ENCODE measurements at places on chromosomes 6 and 20.

- no peak for DNase-seq
These were observed 759.7 kb downstream of the HDGFL1 start for GRCh38 chr6:23329086-23329485.

GRCh38 chr6:113642714-113643406, 214.3 kb upstream of the MARCKS start:
- peak; percentile 49 for DNase-seq

- no peak for DNase-seq
These were observed 49.2 kb upstream of the TLDC2 start for GRCh38 chr20:36826554-36827244.

DNA sequence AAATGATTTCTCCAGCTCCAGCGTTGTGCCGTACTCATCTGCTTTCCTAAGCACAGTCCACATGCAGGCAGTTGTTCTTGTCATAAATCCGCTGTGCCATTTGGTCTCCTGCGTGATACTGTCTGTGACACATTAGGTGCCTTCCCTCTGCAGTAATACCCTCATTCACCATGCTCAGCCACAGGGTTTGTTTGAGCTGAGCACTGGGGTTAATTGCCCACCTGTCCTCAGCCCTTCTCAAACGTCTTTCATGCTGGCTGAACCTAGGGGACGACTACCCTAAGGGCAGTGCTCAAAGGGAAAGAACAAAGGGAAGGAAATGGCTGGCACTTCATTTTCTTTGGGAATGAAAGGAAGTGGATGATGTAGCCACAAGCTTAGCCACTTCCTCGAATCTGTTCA, 64.2 kb upstream of the MYLIP start:
- DNase-seq, result no peak

DNA sequence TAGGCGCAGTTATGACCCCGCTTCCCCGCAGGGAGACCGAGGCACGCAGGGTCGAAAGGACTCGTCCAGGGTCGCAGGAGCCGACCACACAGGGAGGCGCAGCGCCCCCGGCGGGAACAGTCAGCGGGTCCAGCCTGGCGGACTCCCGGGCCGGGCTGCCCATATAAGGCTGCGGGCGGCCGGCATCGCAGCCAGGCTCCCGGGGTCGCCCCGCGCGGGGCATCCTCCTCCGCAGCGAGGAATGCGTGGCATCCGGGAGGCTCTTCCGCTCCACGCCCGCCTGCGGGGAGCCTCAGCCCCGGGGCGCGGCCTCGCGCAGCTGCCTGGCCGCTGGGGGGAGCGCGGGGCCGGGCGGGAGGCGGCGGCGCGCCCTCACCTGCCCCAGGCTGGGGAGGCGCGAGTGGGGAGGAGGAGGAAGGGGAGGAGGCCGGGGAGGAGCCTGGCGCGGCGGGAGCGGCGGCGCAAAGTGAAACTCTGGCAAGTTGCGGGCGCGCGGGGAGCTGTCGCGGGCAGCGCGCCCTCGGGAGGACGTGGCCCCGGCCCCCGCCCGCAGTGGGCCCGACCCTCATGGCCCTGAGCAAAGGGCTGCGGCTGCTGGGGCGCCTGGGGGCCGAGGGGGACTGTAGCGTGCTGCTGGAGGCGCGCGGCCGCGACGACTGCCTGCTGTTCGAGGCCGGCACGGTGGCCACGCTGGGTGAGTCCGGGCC, at the start of gene SYNJ2:
SYNJ2 (plus strand) TSS at position 469 of the 707 bp plus-strand sequence; CDS start at position 568, 99 bp downstream.
- DNase-seq, result peak; percentile 66

DNA sequence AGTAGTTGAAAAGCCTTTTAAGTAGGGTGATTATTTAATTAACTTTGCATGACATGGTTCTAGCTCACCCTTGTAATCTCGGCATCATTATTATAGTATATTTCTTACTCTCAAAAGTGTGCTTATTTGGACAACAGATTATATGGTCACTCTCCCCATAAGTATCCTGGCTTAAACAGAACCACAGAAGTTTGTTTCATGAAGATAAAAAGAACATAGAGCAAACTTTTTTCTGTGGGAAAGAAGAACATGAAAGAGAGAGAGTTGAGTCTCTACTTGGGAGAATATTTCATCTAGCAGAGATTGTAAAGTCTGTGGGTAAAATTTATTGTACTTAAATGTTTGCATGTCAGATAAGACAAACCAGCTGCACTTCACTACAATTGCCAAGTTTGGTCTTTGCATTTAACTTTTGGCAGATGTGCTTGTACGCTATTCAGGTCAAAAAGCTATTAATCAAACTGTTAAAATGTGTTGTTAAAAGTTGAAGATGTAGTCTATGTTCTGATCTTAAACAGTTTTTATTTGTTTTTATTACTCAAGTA, 33.4 kb upstream of the PRIM2 start:
- DNase-seq, result peak; percentile 81

GRCh38 chr6:128641703-128642102, 121.3 kb upstream of the PTPRK start:
- DNase-seq, result peak; percentile 75

DNA sequence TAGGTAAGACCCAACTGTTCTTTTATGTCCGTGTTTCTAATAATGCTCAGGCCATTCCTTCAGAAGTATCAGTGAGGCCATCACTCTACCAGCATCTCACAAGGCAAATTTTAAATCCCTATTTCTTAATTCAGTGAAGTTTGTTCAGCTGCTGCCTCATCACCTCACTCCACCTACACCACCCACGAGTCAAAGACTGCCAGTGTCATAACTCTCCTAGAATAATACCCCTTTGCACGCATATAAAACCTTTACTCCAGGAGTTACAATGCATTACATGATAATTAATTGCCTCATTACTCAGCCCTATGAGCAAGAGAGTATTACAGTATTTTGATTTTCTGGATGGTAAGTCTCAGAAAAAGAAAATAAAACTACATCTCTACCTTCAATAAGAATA, 793.6 kb downstream of the TFAP2A start:
- peak; percentile 49 for DNase-seq

DNA sequence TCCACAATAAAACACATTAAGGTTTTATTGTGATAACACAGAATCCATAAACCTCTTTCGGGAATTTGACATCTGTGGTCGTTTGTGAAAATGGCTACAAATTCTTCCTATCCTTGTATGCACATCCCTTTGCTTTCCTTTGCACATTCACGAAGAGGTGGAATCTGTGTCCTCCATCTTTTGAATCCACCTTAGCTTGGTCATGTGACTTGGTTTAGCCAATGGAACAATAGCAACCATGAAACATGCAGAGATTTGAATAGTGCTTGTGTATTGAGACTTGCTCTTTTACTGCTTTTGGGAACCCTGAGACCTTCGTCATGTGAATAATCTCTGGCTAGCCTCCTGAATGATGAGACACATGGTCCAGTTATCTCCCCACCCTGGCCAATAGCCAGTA, 49.7 kb upstream of the NOP56 start:
- DNase-seq, result no peak

GRCh38 chr6:169803816-169804340, 52.5 kb downstream of the ERMARD start:
- no peak for DNase-seq

- DNase-seq, result no peak
These were observed at the start of gene SAMD10 for GRCh38 chr20:63979557-63980316. Gene SAMD10, minus strand, starts transcription at chr20:63979642. Its CDS starts 175 bp downstream, at chr20:63979467.

DNA sequence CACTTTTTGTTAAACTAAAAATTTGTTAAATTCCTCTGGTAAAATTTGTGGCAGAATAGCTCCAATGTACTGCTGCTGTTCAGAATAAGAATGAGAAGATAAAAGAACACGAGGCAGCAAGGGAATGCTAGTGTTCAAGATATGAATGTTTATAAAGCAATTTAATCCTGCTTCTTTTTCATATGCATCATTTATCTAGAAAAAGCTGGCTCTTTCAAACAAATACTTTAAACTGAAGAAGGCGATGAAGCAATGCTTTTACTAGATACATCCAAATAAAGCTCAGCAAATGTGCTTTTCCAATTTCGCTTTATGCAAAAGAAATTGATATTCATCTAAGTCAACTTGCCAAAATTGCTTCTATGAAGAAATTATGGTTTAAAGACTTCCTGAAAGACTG, 66.5 kb downstream of the COL9A1 start:
- DNase-seq, result no peak

DNA sequence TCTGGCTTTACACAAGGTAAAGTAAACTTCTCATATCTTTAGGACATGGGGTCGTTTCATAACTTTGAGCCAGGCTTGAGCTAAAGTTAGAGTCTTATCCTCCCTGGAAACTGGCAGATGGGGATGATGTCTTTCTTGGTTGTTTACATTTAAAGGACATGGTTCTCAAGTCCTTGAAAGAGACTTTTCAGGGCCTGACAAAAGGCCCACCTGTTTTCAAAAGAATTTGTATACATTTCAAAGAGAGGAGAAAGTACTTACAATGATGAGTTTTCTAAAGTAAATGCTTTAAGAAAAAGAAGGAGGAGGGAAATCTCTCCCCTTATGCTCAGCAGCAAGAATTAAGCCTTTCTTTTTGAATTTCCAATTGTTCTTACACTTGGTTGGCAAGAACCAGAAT, 45.7 kb upstream of the TINAG start:
- DNase-seq, result no peak
